NCI-H1417 (cell line): ENCODE measurements at places on chromosomes 12 and 14.
A peak's percentile ranks its signal among the peaks of the same experiment; 100 is the strongest.

- no peak for DNase-seq
Measured at GRCh38 chr14:91063119-91063518, 2.7 kb upstream of the RPS6KA5 start.

DNA sequence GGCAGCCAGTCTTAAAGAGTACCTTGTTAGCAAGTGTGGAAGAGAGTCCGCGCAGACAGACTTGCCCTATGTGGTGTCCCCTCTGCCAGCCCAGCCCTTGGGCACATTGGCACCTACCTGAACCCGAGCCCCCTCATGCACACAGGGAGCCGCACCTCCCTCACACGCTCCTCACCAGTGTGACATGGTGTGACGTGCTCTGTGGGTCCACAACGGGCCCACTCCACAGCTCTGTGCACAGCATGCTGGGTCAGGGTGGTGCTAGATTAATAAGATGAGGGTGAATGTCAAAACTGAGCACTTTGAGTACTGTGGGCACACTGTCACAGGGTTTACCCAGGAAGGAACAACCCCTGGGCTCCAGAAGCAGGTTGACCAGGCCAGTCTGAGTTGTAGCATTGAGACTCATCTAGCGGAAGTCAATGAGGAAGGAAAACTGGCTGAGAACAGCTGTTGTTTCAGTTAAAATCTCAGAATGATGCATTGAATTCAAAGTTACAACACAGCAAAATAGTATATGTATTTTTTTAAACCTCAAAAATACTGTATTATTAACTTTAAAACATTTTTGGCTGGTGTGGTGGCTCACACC, 53.4 kb upstream of the AMN start:
- no peak for DNase-seq

DNA sequence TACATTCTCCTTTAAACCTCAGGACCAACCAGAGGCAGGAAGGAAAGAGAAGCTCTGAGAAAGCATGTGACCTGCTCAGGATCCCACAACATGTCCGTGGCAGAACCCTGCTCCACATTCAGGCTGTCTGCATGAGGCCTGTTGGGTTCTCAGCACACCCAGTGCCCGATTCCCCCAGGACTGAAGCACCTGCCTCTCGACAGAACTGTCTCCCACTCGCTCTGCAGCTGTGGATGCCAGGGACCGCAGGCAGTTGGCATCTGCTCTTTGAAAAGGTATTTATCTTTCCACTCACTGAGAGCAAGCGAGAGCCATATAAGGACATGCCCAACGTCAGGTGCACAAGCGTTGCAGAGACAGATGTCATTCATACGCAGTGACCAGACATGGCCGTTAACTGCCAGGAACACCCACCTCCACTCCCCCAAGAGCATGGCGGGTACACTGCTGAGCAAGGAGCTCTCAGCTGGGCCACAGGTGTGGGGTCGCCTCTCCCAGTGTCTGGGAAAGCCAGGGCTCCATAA, 18.9 kb downstream of the PITPNM2 start:
- peak; percentile 99 for DNase-seq

DNA sequence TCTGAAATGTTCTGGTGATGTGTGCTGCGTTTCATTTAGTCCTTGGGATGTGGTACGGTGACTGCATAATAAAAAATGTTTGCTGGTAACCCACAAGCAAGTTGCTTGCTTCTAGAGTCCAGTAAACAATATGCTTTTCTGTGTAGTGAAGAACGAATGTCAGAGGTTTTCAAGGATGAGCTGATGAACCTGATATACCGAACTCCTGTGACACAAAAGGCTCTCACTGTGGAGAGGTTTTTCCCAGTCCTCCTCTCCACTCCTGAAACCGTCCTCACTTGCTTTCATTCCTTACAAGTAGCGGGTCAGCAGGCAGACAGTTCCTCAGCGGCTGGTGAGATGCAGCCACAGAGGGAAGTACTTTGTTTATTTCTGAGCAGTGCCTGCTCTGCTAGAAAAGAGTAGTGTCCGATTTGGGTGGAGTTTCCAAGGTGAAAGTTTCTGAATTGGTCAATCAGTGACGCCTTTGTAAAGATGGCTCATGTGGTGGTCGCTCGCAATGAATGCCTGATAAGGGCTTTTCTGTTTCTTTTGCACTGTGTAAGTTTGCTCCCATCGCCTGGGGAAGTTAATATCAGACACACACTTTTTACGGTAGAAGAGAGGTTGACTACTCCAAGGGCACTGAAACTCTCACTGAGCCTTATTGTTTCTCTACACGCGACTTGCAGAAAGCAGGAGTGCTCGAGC, 3.0 kb downstream of the ETV6 start:
- DNase-seq = peak; percentile 36

- DNase-seq = no peak
Measured at GRCh38 chr14:102092806-102093205, 6.0 kb upstream of the HSP90AA1 start.

- no peak for DNase-seq
Measured at GRCh38 chr14:75428230-75429104, 645 bp downstream of the JDP2 start.

DNA sequence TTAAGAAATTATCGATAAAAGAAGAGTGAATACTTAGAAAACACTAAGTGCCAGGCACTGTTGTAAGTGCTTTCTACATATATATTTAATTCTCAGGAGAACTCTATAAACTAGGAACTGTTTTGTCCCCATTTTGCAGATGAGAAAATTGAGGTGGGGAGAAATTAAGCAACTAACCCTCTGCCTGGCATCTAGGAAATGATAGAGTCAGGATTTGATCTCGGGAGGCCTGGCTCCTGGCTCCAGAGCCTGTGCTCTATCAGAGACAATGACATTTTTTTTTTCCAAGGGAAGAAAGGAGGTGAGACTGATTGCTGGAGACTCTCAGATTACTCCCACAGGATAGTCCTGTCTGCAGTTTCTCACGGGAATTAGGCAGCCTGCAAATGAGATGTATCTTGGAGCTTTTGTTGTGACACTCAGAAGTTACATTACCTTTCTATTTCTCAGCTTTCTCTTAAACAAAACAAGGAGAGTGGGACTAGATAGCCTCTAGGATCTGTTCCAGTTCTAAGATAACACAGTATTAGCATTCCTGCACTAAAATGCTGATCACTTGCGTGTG, 1.4 kb upstream of the FAM234B start:
- DNase-seq = no peak

DNA sequence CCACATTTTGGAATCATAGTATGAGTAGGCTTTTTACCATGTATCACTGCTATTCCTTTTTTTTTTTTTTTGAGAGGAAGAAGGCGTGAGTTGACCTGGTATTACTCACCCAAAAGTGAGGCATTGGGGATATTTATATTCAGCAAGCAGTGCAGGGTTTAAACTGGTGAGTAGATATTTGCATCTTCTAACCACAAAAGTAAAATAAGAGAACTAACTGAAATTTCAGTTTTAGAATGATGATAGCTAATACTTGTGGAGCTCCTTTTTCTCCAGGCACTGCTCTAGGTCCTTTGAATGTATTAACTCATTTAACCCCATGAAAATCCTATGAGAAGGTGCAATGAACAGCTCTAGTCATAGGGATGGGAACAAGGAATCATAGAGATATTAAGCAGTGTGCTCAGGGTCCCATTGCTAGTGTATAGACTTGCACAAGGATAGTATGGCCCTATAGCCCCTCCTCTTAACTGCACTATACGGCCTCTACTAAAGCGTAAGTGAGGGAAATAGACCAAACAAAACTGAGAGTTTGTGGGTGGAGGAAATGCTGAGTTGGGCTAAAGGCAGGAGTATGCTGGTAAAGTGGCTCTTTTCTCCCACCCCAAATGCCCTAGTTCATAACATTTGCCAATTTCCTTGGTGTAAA, 104.3 kb upstream of the MAX start:
- DNase-seq = no peak

DNA sequence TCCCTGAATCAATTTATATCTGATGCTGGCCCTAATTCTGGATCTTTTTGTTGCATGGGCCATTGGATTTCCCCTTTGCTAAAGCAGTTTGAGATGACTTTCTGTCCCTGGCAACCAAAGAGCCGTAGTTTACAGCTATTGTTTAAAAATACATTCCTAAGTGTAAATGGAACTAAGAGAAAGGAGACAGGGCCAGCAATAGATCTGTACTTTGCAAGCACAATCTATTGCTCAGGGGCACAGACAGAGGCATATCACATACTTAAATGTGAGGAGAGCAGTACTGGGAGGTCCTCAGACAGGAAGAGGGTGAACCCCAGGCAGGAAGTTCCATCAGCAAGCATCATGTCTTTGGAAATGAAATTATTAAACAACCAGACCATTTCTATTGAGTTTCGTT, 126.6 kb downstream of the ZFP36L1 start:
- no peak for DNase-seq

GRCh38 chr12:98228683-98229539, 286.5 kb upstream of the TMPO start:
- peak; percentile 94 for DNase-seq
